Stimulated activated CD4-positive, alpha-beta T cell treated with anti-CD3 and anti-CD28 coated beads, TNF-alpha, amount 100 ng/mL, for 24 hours (primary cell): ENCODE measurements at places on chromosomes 5 and 9.

GRCh38 chr5:170273968-170274710, 23.4 kb downstream of the LCP2 start:
- DNase-seq, result peak; percentile 52

GRCh38 chr5:8517456-8517855, 648.5 kb downstream of the MTRR start:
- DNase-seq, result no peak

DNA sequence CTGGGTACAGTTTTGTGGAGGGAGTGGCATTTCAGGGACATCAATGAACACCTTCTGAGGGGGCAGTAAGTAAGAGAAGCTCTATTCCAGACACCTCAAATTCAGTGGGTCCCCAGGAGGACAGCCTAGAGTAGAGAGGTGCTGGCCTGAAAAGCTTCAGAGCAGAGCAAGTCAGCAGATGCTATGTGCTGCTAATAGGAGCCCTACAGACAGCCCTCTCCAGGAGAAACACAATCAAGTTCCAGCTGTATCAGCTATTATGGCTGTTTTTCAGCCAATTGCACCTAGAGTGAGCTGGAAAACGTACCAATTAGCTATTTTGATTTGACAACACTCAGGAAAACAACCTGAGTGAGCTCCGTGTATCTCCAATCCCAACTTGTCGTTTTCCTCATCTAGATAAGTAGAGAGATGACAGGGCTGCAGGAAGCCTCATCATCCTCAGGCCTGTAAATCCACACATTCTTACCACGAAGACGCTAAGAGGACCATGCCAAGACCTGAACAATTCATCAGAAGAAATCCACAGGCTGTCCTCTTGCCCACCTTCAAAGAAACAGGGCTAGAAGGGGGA, 104.9 kb downstream of the PIK3R1 start:
- no peak for DNase-seq

GRCh38 chr5:124733329-124733650, 13.1 kb downstream of the ZNF608 start:
- DNase-seq, result no peak

- no peak for DNase-seq
Observed at GRCh38 chr5:9140711-9141110, 405.2 kb downstream of the SEMA5A start.

GRCh38 chr5:94832685-94833084, 214.2 kb downstream of the SLF1 start:
- DNase-seq, result no peak

GRCh38 chr9:114678795-114679194, 3.2 kb downstream of the TEX48 start:
- no peak for DNase-seq

- DNase-seq, result no peak
Observed at GRCh38 chr5:178319541-178320041, 87.0 kb upstream of the PHYKPL start.

- DNase-seq, result no peak
Observed at GRCh38 chr9:6495466-6495865, 82.5 kb downstream of the UHRF2 start.

- DNase-seq, result no peak
Observed at GRCh38 chr5:131513780-131514179, 121.2 kb downstream of the RAPGEF6 start.
